Hematopoietic multipotent progenitor cell treated with erythropoietin and hydrocortisone succinate and interleukin-3 and kit ligand, for 4 days (in vitro differentiated cells): ENCODE measurements at places on chromosomes 4 and X.

- DNase-seq, result no peak
Measured at GRCh38 chr4:182212211-182212761, 30.9 kb upstream of the TENM3 start.

DNA sequence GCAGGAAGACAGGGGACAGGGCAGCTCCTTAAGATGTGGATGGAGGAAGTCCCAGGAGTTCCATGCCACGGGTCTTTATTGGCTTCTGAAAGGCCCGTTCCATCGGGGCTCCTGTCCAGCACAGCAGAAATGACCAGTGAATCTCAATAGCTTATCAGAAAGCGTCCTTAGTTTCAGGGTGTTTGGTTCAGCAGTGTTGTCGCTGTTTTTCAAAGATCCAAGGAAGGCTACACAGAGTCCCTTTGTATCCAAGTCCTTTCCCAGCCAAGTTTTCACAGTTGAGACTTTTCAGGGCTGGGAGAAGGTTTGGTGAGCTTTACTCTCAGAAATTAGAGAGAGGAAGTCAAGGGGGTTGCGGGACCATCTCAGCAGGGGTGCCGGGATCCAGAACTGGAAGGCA lies 5.0 kb upstream of the ZCCHC4 start:
- DNase-seq, result no peak

GRCh38 chr4:139853309-139853708 lies 187.7 kb downstream of the MGST2 start:
- no peak for DNase-seq

DNA sequence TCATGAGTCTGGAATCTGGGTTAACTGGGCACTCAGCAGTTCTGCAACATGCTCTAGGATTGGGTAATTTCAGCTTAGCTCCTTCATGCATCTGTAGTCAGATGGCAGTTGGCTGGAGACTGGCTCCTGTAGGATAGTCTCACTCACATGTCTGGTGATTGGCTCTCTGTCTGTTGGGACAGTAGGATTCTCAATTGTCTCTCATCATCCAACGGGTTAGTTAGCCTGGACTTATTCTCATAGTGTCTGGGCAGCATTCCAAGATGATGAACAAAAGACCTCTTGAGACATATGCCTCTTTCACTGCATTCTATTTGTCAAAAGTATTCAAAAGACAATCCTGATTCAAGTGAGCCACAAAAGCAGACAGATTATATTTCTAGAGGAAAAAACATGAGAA lies 795.6 kb upstream of the GALNTL6 start:
- no peak for DNase-seq

DNA sequence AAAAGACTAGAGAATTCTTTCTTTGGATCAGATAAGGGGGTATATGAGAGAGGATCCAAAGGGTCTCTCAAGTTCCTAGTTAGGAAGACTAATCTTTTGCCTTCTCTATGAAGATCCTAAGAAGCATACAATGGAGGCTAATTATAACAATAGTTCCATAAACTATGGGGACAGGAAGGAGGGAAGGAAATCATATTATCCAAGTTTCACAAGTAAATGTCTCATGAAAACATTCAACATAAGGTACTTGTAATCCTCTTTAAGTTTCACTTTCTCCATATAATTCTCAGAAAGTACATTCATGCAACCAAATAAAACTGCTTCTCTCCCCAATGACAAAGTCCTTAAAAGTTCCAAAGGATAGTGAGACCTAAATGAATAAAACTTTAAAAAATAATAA lies 27.1 kb downstream of the STX18 start:
- DNase-seq, result no peak

GRCh38 chrX:10467793-10468192 lies 152.6 kb downstream of the MID1 start:
- DNase-seq, result peak; percentile 77

GRCh38 chr4:71348586-71348985 lies 9.8 kb downstream of the SLC4A4 start:
- DNase-seq, result no peak

- DNase-seq, result no peak
Measured at GRCh38 chr4:39429476-39430334, 23.0 kb downstream of the KLB start.

GRCh38 chr4:108351791-108352190 lies 183.1 kb upstream of the LEF1 start:
- DNase-seq, result peak; percentile 53

DNA sequence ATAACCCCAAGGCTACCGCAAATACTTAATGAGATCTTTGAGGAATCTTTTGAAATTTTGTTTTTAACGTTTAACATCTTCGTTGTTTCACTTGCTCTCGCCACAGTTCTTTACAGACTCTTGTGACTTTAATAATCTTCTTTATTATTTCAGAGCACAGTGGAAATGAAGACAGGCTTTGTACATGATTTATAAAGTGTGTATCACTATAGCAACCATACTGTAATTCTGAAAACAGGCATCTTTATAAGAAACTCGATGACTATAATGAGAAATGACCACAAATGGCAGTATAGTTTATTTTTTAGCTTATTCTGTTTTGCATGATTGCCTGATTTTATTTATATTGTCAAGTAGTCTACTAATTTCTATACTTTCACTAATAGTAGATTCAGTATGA lies 224.4 kb upstream of the GALNTL6 start:
- no peak for DNase-seq

DNA sequence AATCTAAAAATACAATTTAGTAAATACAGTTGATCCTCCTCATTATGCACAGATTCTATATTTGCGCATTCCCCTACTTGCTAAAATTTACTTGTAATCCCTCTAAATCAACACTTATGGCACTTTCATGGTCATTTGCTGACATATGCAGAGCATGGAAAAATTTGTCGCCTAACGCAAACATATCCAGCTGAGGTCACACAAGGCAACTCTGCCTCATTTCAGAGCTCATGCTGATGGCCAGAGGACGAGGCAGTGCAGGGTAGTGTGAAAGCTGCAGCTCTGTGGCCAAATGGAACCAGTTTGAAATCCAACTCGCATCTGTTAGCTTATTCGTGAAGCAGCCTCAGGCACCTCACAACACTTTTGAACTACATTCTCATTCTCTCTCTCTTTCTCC lies 39.7 kb upstream of the KLHL2 start:
- DNase-seq, result no peak

- peak; percentile 50 for DNase-seq
Measured at GRCh38 chr4:6658597-6659075, 18.2 kb downstream of the MRFAP1 start.

DNA sequence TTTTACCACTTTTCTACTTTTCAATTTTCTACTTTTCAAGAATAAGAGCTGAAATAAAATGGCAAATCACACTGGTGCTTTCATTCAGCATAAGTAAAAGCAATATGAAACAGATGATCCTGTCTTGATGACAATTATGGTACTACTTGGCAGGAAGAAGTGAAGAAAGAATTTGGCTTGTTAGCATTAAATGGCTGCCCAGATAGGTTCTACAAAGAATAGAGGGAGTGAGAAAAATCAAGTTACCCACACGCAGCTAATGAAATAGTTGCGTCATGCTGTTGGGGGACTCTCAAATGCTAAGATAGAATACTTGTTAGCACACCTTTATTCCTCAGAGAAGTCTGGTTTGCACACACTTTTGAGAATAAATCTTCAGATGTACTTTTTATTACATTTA lies 12.5 kb upstream of the LCORL start:
- DNase-seq, result no peak

DNA sequence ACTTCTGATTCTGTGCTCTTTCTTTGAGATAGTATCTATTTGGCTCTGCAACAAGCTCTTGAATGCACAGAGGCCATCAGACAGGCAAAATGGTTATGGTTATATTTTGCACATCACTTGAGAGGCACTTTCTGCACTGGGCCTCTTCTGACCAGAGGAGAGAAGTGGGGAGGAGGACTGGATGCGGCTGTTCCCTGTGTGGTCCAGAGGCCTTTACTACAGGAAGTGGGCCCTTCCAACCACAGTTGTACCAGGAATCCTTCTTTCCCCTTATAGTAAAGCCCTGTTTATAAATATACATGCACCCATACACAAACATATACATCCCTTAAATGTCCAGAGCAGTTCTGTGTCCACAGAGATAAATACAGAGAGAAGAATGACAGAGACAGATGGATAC lies 182.7 kb upstream of the HHIP start:
- DNase-seq, result no peak

DNA sequence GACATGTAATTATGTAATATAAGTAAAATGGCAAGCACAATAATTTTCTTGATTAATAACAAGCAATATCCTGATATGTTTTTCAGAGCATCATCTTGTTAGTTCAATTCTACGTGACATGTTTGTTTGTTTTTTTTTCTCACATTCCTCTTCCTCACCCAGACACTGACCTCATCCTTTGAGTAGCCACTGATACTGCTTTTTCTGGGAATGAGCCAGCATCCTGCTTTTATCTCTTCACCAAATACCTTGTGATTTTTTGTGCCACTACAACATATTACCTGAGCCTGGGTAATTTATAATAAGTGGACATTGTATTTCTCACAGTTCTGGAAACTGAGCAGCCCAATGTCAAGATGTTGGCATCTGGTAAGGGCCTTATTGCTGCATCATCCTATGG lies 484.0 kb downstream of the NAF1 start:
- no peak for DNase-seq

DNA sequence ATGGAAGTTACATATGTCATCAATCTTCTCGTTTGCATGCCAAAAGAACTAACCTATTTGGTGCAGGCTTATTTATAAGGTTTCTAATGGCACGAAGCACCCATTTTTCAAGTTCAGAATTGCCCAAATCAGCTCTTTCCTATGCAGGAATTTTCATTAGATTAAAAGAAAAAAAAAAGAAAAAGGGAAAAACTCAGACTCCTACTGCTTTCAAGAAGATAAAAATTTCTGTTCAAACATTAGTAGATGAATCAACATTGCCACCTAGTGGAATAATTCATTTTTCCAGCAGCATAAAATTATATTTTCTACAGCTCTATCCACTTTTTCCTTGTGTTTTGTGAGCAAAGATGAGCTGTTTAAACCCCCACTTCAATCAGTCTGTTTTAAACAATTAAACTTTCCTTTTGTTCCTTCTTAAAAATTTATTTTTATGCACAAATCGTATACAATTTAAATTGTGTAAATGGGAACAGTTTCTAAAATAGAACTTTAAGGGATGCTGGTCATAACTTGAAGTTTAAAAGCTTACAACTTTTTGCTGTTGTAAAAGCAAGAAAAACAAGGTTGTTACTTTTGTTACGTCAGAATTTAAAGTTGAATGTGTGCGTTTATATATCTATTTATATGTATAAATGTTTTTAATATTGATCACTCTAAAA lies 309.9 kb downstream of the ARAP2 start:
- peak; percentile 58 for DNase-seq

DNA sequence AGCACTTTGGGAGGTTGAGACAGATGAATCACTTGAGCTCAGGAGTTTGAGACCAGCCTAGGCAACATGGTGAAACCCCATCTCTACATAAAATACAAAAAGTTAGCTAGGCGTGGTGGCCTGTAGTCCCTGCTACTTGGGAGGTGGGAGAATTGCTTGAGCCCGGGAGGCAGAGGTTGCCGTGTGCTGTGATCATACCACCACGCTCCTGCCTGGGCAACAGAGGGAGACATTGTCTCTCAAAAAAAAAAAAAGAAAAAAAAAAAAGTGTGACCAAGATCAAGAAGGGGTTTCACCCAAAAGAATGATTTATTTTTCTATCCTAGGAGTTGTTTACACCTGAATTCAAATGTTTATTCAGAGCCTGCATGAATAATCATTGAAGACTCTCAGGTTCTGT lies 572.4 kb upstream of the GALNT7 start:
- DNase-seq, result peak; percentile 4

DNA sequence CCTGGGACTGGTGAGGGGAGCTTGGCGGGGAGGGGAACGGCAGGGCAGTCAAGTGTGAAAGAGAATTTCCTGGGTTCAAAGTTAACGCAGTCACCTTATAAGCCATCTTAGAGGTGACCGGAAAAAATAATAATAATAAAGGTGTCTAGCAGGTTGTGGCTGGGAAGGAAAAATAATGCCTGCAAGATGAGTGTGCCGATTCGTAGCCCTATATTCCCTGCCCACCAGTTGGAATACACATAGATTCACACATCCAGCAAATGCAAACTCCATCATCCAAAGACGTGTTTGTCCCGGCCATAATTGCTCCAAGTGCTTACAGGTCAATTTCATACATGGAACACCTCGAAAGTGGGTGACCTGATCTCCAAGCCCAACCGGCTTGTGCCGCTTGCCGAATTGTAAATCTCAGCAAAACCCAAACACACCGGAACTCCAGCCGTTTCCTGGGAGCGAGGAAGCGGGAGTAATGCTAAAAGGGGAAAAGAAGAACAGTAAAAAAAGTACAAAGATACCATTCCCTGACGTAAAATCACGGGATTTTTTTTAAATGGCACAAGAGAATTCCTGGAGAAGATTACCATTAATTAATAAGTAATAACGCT lies 1.3 kb upstream of the FAT1 start:
- no peak for DNase-seq

DNA sequence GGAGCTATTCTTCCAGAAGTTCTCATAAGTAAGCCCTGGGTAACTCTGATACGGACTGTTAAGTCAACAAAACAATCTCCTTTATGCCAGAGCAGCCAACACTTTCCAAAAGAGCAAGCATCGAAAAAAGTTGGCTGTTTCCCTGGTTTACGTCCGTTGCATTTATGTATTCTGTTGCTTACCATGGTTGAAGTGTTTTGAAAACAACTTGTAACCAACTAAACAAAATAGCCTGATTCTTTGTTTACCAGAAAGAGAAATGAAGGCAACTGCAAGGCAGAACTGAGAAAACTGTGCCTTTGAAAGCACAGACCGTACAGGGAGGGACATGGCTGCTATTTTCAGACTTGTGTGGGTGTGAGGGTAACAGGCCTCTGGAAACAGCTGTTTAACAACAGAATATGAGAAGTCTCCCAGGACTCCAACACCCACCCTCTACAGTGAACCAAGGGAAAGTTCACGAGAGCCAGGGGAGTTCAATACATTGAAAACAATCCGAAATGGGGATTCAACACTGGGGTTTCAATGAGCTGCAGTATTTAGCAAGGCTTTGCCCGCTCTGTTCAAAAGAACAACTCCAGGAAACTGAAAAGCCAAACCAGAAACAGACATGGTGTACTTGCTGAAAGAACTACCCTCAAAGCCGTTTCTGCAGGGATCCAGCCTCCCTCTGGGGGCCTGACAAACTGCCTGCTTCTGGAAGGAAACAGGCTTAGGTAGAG lies 95.8 kb upstream of the EGFL6 start:
- DNase-seq, result no peak

GRCh38 chr4:143281507-143282190 lies 55.0 kb upstream of the GAB1 start:
- no peak for DNase-seq

DNA sequence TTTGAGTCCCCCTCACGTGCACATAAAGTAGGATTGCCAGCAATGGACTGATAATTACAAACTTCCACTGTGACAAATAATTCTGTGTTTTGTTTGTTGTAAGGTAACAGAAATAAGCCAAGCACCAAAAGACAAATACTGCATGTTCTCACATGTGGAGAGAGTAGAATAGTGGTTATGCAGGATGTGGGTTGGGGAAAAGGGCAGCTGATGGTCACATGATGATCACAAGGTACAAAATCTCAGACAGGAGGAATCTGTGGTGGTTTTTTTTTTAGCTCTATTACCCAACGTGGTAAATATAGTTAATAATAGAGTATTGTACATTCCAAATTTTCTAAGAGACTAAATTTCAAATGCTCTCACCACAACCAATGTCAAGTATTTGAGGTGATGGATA lies 182.3 kb downstream of the BANK1 start:
- DNase-seq, result no peak

- no peak for DNase-seq
Measured at GRCh38 chr4:183636923-183637322, 22.1 kb downstream of the RWDD4 start.

GRCh38 chr4:142402900-142403299 lies 443.2 kb downstream of the INPP4B start:
- peak; percentile 43 for DNase-seq
